ENCODE measurements at places on chromosomes 5 and 9. TPM values are rescaled to one million over a fixed set of nuclear protein-coding genes. Genes with fewer than 3 reads are reported as not detected.

Gene HNRNPH1
- 981 TPM for total RNA-seq

Gene AFAP1L1
- 4.8 TPM for total RNA-seq

DNA sequence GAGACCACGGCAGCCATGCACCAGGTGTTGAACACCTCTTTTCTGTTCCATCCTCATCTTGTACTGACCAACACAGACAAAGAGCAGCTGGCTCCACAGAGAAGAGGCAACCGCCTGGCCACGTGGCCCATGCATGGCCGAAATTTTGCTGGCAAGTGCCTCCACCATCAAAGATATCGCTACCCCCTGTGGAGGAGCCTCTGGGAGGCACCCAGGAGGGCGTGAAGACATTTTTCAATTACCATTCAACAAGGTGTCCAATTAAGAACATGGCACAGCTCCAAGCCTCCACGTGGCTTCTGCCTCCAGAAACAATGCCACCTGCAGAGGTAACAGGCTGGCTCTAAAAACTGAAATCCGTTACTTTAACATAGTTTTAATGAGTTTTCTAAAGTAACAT is 54.4 kb upstream of the CKS2 start:
- H3K36me3 ChIP-seq: no peaks in the 10 kb centered on the region
- H3K4me1 ChIP-seq: no peaks in the 10 kb centered on the region
- no peak overlapping the region for H3K4me3 ChIP-seq

- no peak overlapping the region for H3K27ac ChIP-seq
- no peak overlapping the region for H3K4me3 ChIP-seq
- no peaks in the 10 kb centered on the region for H3K27me3 ChIP-seq
- peaks cover 7% of the 10 kb centered on the region for H3K4me1 ChIP-seq
- no peak for DNase-seq
Observed at GRCh38 chr5:55520117-55520839, 14.5 kb downstream of the PLPP1 start.

Gene PCDH12
- not detected for total RNA-seq

DNA sequence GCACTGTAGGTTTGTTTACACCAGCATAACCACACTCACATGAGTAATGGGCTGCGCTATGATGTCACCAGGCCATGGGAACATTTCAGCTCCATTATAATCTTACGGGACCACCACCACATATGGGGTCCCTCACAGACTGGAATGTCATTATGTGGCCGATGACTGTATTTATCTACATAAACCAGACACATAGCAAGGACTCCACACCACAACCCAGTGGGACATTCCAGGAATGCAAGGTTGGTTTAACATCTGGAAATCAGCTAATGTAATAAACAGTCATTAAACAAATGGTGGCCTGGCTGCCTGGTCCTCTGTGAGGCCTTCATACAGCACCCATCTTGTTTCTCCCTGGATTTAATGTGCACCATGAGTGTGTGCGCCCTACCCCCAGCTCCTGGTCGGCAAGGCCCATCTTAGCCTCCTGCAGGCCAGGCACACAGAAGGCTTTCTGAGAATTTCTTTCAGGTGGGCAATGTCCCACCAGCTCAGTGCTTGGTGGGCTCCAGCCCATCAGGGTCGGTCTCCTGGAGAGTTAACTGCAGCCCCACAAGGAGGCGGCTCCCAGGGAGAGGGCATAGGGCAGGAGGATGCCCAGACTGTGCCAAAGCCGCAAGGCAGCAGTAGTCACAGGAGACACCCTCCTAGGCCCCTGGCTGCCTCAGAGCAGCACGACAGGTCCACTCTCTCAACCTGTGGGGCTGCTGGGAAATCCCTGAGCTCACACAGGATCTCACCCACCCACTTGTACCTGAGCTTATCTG is 35.9 kb upstream of the SARDH start:
- no peak for DNase-seq
- H3K36me3 ChIP-seq: peaks cover 41% of the 10 kb centered on the region
- H3K27me3 ChIP-seq: no peaks in the 10 kb centered on the region
- H3K27ac ChIP-seq: no peak overlapping the region

GRCh38 chr9:33161011-33161588 is 6.0 kb downstream of the B4GALT1 start:
- peaks cover 34% of the 10 kb centered on the region for H3K36me3 ChIP-seq
- peak; percentile 96 for DNase-seq
- peak overlapping the region; percentile 89 for H3K27ac ChIP-seq
- no peaks in the 10 kb centered on the region for H3K27me3 ChIP-seq
- H3K4me1 ChIP-seq: peaks cover 64% of the 10 kb centered on the region

Gene ZNF462
- 45.7 TPM for total RNA-seq

- H3K27me3 ChIP-seq: no peaks in the 10 kb centered on the region
- DNase-seq: no peak
- H3K27ac ChIP-seq: no peak overlapping the region
- H3K4me3 ChIP-seq: no peak overlapping the region
Observed at GRCh38 chr5:145637396-145637795, 197.7 kb downstream of the PRELID2 start.

DNA sequence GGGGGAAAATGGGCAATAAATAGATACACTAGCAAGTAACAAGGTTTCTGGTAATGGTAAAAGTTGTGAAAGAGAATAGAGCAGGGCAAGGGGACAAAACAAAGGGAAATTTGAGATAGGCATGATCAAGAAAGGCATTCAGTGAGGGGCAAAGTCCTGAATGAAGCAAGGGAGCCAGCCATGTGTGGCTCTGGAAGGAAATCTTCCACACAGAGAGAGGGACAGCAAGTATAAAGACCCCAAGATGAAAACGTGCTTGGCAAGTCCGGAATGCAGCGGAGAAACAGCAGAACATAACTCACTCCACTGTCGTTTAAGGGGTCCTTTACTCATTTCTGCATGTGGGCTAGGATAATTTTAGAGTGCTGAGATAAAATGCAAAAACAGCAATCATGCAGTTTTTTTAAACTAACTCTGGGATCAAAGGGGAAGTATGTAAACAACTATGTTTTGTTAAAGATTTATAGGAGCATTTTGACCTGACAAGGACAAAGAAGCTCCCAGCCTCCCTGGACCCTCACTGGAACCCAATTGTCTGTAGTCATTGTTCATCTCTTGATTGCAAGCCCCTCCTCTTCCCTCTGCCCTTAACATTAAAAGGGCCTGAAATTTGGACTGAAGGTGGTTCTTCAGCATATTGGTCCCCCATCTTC is 22.9 kb upstream of the AOPEP start:
- no peak overlapping the region for H3K27ac ChIP-seq
- H3K4me3 ChIP-seq: no peak overlapping the region
- DNase-seq: no peak
- H3K4me1 ChIP-seq: no peaks in the 10 kb centered on the region

Gene NMUR2
- not detected for total RNA-seq

Data from MCF 10A (cell line).